Stimulated activated CD4-positive, alpha-beta T cell treated with anti-CD3 and anti-CD28 coated beads, Interleukin-12 subunit alpha, Interleukin-12 subunit beta, amount 100 ng/mL, for 24 hours (primary cell): ENCODE measurements at places on chromosomes 5 and 9.

- DNase-seq = no peak
Measured at GRCh38 chr5:118723021-118723338, 265.4 kb downstream of the DTWD2 start.

- DNase-seq = no peak
Measured at GRCh38 chr9:21796768-21797167, 5.7 kb upstream of the MTAP start.

DNA sequence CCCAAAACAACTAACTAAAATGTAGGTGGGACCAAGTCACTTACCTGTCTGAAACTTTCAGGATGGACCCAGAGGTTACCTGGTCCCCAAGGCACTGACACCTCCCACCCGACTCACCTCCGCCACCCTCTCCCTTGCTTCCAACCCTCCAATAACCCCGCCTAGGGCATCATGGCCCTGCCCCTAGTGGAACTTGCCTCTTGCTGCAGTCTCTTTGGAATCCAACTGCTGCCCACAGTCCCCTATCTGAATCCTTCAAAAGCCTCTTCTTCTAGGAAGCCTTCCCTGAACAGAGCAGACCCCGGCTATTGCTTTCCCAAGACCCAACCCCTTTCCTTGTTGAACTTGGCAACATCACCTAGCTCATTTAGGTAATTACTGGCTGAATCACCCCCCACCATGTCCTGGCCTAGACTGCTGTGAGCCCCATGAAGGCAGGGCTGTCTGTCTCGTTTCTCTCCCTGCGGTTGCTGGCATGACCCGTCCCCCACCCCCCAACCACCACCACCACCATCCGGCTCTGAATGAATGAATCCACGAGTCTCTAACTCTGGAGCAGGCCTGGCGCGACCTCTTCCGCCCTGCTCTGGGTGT, 9.4 kb downstream of the CRB2 start:
- no peak for DNase-seq

GRCh38 chr9:20144197-20144596, 355.4 kb upstream of the SLC24A2 start:
- DNase-seq = no peak

DNA sequence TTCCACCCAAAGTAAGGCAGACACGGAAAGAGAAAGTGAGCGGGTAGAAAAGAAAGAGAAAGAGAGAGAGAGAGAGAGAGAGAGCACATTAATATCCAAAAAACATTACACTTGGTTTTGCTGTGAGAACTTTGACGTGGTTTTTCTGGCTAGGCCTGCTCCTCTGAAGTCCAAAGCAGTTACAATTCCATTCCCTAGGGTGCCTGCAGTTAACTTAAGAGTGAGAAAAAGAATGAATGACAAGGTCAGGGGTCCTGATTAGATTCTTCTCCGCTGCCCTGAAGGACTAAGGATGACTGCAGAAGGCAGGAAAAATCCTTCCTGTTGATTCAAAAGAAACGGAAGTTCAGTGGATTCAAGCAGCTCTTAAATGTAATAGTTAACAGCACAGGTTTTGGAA, 589.8 kb downstream of the PRELID2 start:
- no peak for DNase-seq

- DNase-seq = no peak
Measured at GRCh38 chr5:172183881-172184280, 4.1 kb downstream of the STK10 start.

DNA sequence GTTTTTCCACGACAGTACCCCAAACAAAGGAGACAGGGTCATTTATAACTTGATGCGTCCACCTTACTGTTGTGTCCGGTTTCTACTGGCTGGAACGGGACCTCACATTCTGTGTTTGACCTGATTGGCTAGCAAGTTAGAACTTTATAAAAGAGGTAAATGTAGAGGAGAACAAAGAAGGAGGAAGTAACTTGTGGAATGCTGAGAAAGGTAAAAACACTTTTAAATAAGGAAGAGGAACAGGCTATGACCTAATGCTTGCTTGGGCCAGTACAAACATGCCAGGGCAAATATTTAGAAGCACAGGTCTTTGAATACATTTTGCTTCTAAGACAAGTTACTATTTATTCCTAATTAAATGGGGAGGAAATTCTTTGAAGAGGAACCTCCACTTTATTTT, 251.6 kb downstream of the KIAA0825 start:
- no peak for DNase-seq

GRCh38 chr5:110361471-110361870, 365.0 kb downstream of the TMEM232 start:
- no peak for DNase-seq

DNA sequence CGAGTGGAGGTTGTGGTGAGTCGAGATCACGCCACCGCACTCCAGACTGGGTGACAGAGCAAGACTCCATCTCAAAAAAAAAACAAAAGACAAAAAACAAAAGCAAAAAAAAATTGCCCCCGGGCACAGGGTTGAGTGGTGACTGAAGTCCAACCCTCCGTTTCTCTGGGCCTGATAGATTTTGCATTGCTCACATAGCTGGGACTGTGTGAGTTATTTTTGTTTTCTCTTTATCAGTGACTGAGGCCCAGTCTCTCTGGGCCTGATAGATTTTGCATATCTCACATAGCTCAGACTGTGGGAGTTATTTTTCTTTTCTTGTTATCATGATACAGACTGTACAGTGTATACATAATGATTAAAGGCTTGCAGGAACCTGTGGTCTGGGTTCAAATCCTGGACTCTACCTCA, 2.6 kb upstream of the SLC28A3 start:
- DNase-seq = no peak

DNA sequence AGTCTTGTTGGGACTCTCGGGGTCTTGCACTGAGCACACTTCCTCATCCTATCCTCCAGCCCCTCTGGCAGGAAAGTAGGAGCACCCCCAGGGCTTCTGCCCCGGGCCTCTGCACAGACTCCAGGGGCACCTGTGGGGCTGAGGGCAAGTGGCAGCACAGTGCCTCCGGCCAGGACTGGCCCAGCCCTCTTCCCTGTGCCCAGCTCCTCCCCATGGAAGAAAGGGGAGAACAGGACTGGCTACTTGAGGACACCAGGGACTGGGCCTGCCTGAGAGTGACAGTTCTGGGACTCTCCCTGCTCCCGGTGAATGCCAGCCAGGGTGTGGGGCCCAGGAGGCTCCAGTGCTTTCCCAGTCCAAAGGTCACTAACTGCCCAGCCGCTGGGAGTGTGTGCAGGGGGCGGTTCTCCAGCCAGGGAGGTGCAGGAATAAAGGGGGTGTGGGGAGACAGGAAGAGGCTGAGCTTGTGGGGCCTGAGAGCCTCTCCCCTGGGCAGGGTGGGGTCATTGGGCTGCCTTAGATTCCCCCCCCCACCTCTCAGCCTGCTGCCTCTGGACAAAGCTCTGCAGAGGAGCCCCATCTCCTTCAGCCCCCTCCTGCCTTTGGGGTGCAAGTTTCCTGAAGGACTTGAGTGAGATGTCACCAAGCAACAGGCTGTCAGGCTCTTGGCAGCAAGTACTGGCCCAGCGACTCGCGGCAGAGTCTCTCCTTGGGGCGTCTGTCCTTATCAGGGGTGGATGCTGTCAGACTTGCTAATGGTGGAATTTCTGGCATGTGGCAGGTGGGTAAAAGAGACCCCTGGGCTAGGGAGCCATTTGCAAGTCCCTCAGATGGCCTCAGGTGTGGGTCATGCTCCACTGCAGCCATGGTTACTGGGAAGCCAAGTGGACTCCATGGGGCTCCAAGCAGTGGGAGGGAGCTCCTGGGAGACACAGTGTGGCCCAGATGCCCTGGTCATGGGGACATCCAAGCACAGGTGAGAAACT, 19.1 kb upstream of the JADE2 start:
- DNase-seq = no peak

GRCh38 chr9:107585465-107585864, 95.9 kb upstream of the KLF4 start:
- DNase-seq = no peak
